ENCODE measurements at places on chromosomes 7 and 10.

- DNase-seq: no peak
These were observed 47.6 kb downstream of the SEMA3C start for GRCh38 chr7:80871228-80871627.

DNA sequence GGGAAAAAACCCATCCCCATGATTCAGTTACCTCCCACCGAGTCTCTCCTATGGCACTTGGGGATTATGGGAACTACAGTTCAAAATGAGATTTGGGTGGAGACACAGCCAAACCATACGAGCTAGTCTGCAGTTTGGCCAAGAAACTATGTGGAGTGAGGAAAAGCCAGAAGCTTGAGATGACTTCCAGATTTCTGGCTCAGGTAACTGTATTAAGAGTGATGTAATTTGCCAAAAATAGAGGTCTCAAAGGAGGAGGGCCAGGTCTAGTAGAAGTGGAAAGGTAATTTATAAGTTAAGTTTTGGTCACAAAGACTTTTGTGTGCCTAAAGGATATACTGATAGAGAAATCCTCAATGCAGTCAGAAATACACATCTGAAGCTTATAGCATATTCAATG lies 279.7 kb upstream of the MGMT start:
- no peak for DNase-seq

DNA sequence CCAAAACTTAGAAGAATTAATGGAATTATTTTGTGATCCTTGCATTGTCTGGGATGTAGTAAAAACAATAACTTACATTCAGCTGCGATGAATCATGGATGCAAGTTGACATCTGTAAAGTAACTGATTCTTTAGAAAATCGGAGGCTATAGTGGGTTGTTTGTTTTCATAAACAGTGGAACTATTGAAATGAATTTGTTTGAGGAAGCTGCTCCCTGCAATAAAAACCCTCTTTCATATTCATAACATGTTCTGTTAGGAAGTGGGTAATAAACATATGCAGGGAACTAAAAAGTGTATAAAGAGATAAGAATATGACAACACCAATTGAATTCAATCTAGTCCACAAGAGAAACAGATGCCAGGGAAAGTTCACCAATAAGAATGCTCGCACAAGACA lies 53.6 kb downstream of the AGMO start:
- peak; percentile 60 for DNase-seq

GRCh38 chr10:110226543-110226925 lies 19.1 kb downstream of the MXI1 start:
- DNase-seq: peak; percentile 84

GRCh38 chr7:158051776-158052175 lies 535.8 kb downstream of the PTPRN2 start:
- no peak for DNase-seq

DNA sequence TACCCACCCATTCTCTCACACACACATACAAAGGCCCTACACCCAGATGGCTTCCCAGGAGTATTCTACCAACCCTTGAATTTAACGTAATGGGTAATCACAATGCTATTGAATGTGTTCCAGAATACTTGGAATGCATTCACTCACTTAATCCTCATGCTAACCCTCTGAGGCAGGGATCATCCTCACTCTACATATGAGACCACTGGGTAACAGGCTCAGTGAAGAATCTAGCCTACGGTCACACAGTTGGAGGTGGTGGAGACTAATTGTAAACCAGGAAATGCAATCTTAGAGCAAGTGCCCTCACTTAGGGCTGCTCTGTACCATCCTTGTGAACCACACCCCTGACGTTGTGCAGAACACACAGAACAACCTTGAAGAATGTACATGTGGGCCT lies 87.5 kb downstream of the PPP1R3C start:
- no peak for DNase-seq

DNA sequence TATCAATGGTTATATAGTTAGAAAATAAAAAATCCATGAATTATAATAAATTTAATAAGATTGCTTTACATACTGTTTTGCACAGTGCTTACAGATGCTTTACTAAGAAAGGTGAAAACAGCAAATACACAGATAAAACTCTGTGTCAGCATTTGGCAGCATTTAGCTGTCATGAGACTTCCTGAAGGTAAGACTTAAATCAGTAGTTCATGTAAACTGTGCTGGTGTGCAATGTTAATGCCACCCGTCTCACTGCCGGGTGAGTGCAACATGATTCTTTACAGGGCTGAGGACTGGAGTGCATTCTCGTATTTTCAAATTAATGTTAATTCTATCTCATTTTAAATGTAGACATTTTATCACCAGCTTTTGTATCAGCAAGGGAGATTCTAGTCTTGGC lies 326.2 kb upstream of the POT1 start:
- no peak for DNase-seq

DNA sequence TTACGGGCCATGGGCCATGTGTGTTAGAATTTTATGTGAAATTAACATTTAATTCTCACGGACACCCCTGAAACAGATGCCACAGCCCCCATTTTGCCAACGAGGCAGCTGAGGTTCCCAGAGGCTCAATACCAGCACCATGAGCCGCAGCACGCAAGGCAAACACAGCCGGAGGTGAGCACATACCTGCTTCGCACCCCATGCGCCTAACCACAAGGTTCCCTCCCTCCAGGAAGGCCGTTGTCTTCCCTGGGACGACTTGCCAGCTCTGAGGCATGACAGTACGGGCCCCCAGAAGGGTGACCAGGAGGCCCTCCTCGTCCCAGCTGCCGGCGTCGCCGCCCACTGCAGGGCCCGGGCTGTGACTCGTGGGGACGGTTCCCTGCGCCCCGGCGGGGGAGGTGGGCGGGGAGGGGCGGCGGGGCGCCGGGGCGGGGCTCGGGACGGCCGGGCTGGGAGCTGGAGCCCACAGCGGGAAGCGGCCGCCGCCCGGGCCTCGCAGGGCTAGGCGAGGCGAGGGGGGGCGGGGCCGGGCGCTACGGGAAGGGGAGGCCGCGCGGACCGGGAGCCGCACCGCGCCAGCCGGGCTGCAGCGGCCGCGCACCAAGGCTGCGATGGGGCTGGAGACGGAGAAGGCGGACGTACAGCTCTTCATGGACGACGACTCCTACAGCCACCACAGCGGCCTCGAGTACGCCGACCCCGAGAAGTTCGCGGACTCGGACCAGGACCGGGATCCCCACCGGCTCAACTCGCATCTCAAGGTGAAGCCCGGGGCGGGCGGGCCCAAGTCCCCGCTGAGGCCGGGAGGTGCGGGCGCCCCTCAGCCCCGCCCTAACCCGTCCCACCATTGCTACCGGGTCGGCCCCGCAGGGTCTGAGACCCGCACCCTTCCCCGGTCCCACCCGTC lies at the start of gene CAV2:
CAV2 (plus strand) TSS at position 571 of the 910 bp plus-strand sequence; CDS start at position 615, 44 bp downstream.
- DNase-seq: peak; percentile 72

DNA sequence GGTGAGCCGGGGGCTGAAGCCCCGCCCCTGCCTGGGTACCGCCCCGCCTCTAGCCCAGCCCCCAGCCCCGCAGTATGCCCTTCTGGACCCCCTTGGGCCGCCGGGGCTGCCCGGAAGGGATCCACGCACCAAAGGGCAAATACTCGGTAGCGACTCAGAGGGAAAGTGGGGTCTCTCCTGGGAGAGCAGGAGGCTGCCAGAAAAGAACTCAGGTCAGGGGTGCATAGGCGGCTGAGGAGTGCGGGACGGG lies 796 bp downstream of the FBXL15 start:
- no peak for DNase-seq

DNA sequence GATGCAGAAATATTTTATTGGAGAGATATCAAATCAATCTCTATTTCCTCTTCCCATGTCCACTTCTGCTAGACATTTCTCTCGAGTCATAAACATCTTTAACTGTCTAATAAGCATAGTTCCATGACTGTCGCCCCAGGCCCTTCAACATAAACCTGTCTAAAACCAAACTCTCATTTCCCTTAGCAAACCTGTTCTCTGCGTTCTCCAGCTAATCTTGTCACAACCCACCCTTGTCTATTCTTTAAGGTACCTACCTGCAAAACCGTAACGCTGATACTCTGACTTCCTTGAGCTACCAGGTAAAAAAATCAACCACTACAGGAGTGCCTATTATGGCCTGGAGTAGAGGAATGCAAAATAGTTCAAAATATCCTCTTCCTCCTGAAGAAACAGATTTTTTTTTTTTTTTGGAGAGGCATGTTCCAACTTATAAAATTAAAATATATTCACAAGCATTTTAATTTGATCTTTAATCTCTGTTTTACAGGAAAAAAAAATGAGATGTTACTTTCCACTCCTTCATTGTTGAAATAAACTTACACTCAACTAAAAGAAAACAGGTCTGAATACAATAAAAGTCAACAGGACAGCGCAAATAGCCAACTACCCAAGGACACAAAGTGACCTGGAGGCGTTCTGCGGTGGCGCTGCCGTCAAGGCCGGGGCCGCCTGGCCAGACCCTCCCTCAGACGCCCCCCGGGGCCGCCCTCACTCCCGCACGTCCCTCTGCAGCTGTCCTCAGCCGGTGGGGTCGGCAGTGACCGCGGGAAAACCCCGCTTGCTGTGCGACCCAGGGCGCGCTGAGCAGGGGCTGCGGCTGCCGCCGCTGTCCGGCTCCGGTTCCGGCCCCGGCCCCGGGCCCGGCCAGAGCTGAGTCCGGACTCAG lies 765 bp downstream of the SLC25A40 start:
- peak; percentile 13 for DNase-seq

DNA sequence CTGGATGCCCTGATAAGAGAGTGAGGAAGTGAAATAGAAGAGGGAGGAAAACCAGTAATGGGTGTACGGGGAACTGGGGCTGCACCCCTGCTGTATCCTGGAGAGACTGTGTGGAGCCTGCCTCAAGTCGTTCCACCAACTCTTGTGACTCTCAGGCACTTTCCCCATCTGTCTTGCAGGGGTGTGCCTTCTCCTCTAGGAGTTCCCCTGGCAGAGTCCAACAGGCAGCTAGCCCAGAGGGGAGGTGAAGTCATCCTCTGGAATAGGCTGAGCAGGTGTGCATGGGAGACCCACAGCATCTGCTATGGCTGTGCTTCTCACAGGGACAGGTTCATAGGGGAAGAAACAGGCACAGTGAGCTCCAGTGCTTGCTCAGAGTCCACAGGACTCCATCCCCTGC lies 46.8 kb downstream of the WIPF3 start:
- DNase-seq: no peak

DNA sequence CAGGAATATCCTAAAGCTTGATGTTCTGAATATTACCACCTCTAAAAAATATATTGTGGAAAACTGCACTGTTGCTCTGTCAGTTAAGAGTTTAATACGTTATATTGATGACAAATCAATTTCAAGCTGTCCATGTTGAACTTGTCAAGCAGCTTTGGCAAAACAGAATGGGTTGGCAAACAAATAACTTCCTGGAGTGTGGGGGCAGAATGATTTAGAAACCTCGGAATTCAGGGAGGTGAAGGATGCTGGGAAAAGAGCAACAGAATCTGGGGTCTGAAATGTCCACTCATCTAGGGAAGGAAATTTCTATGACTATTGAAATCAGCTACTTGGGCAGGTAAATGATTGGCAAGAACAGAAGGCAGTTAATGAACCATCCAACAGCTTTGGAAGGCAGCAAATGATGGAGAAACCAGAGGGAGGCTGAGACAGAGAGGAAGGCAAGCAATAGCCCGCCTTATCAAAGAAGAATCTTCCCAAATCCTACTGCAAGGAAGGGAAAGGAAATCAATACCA lies 95.1 kb upstream of the PALS2 start:
- no peak for DNase-seq

GRCh38 chr10:3579845-3580244 lies 205.2 kb downstream of the KLF6 start:
- DNase-seq: no peak

DNA sequence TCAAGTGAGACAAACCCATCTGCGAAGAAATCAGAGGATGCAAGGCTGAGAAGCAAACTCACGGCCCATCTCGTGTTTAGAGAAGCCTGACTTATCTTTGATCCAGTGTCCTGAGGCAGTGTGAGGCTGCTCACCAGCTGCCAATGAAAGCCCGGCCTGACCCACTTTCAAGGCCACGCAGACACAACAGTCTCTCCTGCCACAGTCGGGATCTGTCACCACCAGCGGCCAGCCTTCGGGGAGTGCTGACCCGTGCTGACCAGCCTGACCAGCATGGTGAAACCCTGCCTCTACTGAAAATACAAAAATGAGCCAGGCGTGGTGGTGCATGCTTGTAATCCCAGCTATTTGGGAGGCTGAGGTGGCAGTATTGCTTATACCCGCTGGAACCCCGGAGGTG lies 7.4 kb upstream of the DNAJB6 start:
- DNase-seq: no peak

DNA sequence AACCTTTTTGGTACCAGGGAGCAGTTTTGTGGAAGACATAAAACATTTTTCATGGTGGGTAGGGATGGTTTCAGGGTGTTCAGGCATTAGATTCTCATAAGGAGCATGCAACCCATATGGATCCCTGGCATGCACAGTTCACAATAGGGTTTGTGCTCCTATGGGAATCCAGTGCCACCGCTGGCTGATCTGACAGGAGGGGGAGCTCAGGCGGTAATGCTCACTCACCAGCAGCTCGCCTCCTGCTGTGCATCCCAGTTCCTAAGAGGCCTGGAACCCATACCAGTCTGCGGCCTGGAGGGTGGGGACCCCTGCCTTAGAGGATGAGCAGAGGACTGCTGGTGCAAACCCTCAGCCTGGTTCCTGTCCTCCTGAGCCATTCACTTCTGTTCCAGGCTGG lies 561.7 kb downstream of the SDK1 start:
- DNase-seq: no peak

GRCh38 chr10:77180794-77181193 lies 456.8 kb downstream of the KCNMA1 start:
- DNase-seq: peak; percentile 61

- no peak for DNase-seq
These were observed 136.7 kb downstream of the EGFR start for GRCh38 chr7:55155351-55156117.

DNA sequence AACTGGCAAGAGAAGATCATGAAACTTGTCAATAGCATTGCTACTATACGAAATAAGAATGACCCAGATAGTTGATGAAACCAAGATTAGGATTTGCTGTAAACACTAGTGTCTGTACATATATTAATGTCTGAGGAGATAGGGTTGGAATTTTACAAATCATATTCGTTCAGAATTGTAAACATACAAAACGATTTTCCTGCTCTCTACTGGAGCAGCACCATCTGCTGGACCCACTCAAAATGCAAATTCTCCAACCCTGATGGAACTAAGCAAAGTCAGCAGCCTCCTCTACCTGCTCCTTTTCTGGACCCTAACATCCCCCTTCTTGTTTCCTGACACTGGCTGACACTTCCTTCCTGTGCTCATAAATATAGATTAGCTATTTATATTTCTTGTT lies 29.4 kb upstream of the SGMS1 start:
- peak; percentile 3 for DNase-seq

Data from RPMI7951 (cell line).